NCI-H187 (cell line): ENCODE measurements at places on chromosomes 1 and 21.

DNA sequence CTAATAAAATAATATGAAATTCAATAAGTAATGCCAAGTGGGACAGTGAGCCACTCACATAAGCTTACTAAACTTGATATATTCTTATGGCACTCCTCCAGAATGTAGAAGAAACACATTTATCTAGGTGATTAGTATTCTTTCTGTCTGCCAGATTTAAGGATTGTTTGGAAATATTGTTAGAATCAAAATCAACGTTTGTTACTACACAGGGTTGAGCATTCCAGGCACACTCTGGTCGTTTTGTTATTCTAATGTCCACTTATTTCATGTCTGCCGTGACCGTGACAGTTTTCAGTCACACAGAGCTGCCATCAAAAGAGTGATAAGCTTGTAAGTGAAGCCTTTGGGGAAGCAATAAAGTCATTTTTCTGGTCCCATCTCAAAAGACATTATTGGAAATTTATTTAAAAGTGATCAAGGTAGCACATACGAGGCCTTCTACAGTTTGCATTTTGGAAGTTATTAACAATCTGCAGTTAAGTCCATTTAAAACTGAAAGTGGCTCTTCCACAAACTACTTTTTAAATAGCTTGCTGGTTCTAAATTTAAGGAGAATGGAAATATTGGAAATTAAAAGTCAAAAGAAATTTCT is 38.0 kb downstream of the NFIA start:
- DNase-seq, result no peak

- no peak for DNase-seq
These were observed 49.2 kb downstream of the ALG14 start for GRCh38 chr1:95023399-95024043.

- no peak for DNase-seq
These were observed 22.7 kb downstream of the SKI start for GRCh38 chr1:2250721-2251281.

- DNase-seq, result no peak
These were observed 197.6 kb upstream of the DMRTA2 start for GRCh38 chr1:50620680-50621329.

DNA sequence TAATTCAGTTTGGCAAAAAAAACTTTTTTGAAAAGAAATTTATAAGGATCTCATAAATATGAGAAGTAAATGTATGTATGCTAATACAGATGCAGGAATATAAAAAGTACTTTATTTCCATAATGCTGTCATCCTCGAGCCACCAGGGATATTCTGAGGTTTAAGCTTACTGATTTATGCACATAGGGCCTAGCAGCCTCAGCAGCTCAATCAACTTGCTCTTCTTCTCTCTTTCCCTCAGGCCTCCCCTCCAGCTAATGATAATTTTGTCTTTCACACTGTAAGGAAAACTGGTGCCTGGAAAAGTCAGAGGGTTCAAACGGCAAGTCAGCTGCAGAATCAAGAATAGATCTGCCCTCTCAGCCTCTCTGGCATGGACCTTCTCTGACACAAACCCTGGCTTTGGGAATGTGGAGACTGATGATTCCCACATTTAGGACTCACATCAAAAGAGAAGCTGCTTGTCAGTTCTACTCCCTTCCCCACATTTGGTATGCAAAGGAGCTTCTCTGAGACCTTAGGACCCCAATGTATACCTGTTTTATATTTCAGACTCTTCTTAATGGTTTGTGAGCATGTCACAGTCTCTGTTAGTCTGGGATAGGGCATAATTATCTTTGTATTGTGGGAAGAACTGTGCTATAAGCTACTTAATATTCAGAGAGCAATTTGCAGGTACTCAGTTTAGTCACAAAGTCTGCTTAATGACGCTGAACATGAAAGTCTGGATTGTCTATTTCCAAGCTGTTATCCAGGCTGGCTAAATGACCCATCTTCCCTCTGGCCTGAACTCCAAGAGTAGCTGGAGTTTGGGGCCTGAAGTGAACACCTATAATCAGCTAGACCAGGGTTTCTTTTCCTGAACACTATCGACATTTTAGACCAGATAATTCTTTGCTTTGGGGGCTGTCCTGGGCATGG is 52.1 kb upstream of the DIPK1A start:
- DNase-seq, result no peak

DNA sequence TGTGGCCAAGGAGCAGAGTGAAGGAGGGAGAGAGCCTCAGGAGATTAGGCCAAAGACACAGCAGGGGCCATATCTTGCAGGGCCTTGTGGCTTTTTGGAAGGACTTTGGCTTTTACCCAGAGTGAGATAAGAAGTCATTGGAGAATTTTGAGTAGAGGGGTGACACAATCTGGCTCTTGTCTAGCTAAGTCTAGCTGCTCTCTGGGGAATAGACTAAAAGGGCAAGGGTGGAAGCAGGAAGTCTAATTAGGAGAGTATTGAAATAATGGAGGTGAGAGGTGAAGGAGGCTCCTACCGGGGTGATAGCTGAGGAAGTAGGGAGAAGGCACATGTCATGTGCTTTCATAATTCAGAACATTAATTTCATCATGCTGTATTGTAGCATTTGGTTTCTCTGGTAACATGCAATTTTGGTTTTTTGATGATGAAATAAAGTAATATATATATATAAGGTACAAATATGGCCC is 34.3 kb upstream of the KCNA3 start:
- no peak for DNase-seq

- DNase-seq, result no peak
These were observed 618.2 kb downstream of the BRINP3 start for GRCh38 chr1:189859385-189859977.

DNA sequence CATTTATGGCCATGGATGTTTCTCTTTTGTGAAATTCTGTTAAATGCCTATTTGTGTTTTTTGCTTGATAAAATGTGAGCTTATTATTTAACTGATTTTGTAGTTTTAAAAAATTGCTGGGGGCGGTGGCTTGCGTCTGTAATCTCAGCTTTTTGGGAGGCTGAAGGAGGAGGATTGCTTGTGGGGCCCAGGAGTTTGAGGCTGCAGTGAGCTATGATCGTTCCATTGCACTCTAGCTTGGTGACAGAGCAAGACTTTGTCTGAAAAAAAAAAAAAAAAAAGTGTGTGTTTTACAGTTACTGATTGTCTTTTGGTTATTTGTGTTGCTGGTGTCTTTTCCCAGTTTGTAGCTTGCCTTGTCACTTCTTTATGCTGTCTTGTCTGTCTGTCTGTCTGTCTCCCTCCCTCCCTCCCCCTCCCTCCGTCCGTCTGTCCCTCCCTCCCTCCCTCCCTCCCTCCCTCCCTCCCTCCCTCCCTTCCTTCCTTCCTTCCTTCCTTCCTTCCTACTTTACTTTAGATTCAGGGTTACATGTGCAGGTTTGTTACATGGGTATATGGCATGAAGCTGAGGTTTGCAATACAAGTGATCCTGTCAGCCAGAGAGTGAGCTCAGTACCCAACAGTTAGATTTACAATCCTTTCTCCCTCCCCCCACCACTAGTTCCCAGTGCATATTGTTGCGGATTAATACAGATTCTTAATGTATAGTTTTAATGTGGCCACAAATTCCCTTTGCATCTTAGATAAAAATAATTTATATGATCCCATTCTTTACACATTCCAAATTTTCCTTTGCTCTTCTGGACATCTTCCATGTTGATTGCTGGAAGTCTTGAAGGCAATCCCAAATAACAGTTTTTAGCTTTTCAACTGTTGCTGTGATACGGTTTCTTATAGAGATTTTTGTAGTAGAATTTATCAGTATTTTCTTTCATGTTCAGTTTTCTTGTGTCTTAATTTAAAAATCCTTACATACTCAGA is 25.1 kb downstream of the PTBP2 start:
- DNase-seq, result no peak

DNA sequence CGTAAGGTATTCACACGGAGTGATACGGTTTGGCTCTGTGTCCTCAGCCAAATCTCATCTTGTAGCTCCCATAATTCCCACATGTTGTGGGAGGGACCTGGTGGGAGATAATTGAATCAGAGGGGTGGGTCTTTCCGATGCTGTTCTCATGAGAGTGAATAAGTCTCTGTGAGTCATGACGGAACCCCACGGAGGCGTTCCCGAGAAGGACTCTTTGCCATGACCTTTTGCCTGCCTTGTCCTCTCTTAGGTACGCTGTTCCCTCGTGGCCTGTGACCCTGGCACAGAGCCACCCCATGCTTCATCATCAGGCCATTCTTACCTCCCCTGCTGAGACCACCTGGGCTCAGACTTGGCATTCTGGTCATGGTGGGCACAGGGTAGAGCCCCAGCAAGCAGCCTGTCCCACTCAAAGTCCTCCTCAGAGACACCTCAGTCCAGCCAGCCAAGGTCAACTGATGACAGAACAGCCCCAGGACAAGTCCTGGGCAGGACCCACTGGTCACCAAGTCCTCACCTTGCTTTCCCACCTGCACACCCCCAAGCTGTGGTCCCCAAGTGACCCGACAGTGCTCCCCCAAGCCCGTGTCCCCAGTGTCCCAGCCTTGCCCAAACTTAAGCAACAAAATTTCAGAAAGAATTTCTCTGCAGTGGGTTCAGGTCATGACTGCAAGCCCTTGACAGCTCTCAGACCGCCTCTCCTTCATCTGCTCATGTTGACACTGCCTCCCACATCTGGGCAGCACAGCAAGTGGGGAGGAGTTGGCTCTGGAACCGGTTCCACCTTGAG is 158.4 kb downstream of the ACTL8 start:
- no peak for DNase-seq

- no peak for DNase-seq
These were observed 13.5 kb upstream of the C1orf159 start for GRCh38 chr1:1129381-1129821.

GRCh38 chr21:16594191-16594590 is 864.4 kb downstream of the USP25 start:
- no peak for DNase-seq

- no peak for DNase-seq
These were observed at the start of gene PTCH2 for GRCh38 chr1:44842862-44843655. PTCH2 (minus strand) TSS chr1:44843253; CDS start chr1:44842932, 321 bp downstream.

DNA sequence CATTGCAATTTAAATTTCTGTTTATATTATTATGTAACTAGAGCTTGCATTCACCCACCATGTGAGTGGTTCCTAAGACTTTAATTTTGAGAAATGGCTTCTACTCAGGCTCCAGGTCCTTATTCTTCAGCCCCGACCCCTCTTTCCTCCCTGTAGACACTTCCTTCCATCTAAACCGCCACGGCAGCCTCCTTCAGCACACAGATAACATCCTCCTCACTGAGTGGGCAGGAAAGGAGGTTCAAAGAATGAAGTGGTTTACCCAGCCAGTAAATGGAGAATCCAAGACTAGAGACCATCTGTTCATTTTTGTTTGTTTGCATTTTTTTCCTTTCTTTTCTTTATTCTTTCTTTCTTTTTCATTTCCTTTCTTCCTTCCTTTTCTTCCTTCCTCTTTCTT is 37.1 kb upstream of the SOD1 start:
- DNase-seq, result no peak

DNA sequence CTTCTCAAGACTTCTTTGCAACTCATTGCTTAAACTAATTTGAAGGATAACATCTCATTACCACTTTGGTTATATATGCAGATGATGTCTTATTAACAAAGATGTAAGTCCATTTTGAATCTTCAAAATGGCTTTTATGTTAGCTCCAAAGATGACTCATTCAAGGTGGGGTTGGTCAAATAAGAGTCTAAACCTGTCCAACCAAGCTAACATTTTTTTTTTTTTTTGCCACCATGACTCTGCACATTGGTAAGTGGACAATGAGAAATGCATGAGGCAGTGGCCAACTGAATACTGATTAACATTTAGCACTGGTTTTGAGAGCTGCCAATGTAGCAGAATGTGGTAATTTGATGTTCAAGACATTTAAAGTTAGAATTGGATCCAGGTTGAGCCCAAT is 278 bp upstream of the KRTAP27-1 start:
- no peak for DNase-seq

- no peak for DNase-seq
These were observed 1.7 kb downstream of the NES start for GRCh38 chr1:156675210-156676113.

- no peak for DNase-seq
These were observed 11.9 kb upstream of the MRPL39 start for GRCh38 chr21:25619198-25619597.

GRCh38 chr1:79262745-79263258 is 256.3 kb upstream of the ADGRL4 start:
- DNase-seq, result no peak

DNA sequence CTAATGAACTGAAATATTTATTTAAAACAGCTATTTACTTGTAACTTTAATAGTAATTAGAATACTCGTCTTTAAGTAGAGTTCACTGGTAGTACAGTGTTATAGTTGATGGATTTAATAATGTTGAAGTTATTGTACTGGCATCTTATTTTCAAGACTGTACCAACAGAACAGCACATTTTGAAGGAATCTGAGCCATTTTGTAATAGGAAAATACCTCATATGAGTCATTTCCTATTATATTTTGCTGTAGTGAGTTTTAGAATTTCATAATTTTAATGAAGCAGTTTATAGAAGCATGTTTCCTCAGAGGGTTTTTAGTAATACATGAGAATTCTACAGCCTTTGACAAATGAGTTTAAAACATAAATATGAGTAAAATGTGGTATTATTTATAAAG is 258.3 kb downstream of the OLFM3 start:
- DNase-seq, result no peak

- DNase-seq, result no peak
These were observed 61.4 kb downstream of the SCCPDH start for GRCh38 chr1:246785494-246786111.

GRCh38 chr1:177174921-177175634 is 4.3 kb downstream of the BRINP2 start:
- DNase-seq, result no peak

DNA sequence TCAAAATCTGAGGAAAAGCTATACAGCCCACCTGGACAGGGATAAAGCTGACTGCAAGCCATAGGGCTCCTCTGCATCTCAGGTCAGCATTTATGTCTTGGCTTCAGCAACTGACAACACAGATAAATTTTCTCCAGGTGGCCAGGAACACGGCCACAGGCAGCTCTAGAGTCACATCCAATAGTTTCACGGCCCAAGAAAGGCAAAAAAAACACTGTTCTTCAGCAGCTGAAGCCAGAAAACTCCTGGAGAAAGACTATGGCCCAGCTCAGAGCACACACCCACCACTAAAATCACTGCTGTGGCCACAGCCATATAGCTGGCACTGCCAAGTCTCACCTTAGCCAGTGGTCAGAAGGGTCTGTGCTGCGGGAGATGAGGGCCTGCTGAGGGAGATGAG is 77.8 kb downstream of the HSF2BP start:
- DNase-seq, result no peak

GRCh38 chr1:63350320-63350719 is 17.1 kb upstream of the ALG6 start:
- DNase-seq, result no peak

- DNase-seq, result no peak
These were observed 5.9 kb downstream of the TRAPPC3 start for GRCh38 chr1:36143424-36143823.

DNA sequence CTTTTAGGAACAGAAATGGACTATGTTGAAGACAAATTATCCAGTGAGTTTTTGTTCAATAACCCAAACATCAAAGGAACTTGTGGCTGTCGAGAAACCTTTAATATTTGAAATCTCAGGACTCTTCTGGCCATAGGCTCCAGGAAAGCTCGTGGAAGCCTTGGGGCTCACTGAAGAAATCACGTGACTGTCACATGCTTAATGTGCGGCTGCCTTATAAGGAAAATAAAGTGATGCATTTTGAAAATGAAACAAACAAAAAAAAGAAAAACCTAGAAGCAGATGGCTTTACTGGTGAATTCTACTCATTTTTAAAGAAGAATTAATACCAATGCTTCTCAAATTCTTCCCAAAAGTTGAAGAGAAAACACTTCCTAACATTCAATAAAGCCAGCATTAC is 228.4 kb upstream of the RAB4A start:
- no peak for DNase-seq
